ENCODE measurements at places on chromosomes 3 and 15.

DNA sequence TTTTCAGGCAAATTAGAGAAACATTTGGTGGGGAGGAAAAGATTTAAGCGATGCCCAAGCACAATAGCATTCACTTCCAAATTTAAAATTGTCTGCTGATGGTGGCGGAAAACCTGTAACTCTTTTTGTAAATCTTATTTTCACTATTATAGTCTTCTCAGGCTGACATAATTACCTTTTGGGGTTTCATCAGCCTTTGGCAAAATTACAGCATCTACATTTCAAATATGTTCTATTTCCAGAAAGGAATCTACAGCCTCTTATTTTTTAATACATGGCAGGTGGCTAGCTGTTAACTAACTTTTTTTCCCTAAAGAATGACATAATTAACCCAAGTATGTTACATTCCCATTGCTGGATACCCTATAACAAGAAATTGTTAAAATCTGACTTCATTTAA is 391.5 kb upstream of the CCDC54 start:
- DNase-seq = no peak

- DNase-seq = no peak
These were observed 21.2 kb downstream of the STARD5 start for GRCh38 chr15:81302701-81303109.

DNA sequence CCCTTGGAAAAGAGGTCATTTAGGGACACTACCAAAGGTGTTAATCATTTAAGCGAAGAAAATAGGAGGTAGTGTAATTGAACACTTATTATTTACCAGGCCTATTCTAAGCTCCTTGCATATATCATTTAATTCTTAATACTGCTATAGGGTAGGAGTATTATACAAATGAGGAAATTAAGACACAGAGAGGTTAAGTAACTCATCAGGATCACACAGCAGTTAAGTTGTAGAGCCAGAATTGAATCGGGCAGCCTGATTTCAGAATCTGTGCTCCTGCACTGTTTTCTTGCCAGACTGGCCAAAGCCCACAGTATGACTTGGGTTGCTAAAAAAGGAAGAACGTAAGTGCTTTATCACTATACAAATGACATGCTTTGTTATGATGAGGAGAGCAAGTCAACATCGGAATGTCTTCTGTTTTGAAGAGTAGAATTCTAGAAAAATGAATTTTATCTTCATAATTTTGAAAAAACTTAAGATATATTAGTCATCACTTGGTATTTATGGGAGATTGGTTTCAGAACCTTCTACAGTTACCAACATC is 31.4 kb downstream of the HPS3 start:
- DNase-seq = no peak

GRCh38 chr15:63318344-63318743 is 40.9 kb downstream of the APH1B start:
- no peak for DNase-seq

GRCh38 chr3:120244834-120245225 is 40.2 kb downstream of the GPR156 start:
- peak; percentile 35 for DNase-seq

Measured in kidney (tissue), 22 donors.